ENCODE measurements at places on chromosomes 5 and 9.
A peak's percentile ranks its signal among the peaks of the same experiment; 100 is the strongest.

GRCh38 chr9:36479101-36479500 lies 79.0 kb upstream of the RNF38 start:
- DNase-seq = no peak

DNA sequence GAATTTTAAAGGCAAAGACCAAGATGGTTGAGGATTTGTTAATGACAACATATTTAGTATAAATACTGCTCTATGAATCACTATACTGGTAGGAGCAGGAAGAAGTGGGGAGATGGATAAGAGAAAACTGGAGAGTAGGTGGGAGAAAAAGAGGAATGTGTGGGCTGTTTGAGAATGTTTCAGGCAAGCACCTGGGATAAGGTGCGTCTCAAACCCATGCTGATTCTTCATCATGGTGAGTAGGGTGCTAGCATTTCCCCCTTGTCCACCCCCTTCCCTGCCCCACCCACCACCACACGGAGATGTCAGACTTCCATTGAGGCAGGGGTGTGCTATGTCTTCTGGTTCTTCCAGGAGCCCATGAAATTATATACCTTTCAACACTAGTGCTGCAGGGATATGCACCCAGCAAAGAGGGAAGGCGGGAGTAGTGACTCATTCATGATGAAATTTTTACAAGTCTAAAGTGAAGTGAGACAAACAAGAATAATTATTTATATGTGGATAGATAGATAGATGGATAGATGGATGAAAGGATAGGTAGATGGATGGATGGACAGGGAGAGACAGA lies 54.3 kb downstream of the MTX3 start:
- DNase-seq = no peak

- no peak for DNase-seq
These were observed 103.3 kb upstream of the CNTLN start for GRCh38 chr9:17031546-17031945.

- DNase-seq = no peak
These were observed 12.0 kb upstream of the IFNA1 start for GRCh38 chr9:21428235-21428634.

- DNase-seq = no peak
These were observed 124.3 kb upstream of the SLC12A2 start for GRCh38 chr5:127959152-127959764.

DNA sequence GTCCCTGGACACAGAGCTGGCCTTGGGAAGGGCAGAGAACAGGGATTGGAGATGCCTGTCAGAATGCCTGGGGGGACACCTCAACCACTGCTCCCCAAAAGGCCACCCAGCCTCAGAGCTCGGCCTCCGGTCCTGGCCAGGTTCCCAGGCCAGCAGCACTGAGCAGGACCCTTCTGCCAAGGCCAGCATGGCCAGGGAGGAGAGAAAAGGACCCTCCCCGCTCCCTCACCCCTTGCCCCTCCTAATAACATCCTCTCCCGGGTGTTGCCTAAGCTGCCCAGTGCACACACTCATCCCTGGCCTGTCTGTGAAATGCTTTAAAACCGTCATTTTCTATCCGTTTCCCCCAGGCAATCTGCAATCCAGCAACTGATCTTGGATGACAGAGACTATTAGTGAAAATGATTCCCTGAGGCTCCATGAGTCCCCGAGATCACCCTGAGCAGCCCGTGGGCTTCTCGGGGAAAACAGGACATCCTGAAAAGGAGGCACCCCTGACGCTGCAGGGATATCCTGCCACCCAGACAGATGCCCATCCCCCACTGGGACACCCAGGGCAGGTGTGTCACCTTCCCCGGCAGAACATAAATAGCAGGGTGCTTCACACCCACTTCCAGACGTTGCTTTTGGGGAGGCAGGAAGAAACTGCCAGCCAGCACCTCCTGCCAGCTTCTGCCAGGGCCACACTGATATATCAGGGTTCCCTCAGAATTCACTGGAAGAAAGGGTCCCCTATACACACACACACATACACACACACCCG lies 75.3 kb downstream of the ADAMTS2 start:
- DNase-seq = peak; percentile 21

GRCh38 chr5:38896760-38897159 lies 50.9 kb downstream of the OSMR start:
- DNase-seq = no peak

DNA sequence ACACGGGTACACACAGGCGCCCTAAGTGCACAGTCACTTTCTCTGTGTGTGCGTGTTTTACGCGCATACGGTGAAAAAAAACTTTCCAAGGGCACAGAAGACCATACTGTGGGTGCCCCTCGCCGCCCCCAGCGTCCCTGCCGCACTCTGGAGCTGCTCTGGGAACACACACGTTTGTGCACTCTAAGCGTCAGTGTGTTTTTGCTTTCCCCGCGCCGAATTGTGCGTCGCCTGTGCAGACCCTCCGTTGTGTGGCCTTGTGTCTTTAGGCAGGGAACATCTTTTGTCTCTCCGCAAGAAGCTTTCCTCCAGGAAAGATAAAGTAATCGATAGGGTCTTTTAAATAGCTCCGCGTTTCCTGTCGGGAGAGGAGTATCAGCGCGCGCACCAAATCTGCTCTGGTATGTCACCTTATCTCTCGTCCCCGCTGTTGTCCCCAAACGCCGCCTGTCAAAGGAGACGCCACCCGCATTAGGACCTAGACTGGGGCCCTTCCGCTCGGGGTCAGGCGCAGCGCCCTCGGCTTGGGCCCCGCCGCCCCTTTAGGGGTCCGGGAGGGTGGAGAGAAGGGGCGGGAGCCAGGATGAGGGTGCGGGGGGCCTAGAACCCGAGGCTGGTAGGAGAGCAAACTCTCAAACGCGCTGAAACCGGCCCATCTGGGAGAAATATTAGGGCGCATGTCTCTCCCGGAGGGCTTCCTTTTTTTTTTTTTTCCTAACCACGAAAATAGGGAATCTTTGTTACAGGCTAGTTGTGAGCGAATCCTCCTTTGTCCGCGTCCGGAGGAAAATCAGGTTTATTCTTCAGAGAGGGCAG lies 10.5 kb upstream of the NKX2-5 start:
- DNase-seq = no peak
